ENCODE measurements at places on chromosomes 13 and 19.

- DNase-seq, result no peak
Measured at GRCh38 chr13:94479616-94480015, at the start of gene DCT. Gene DCT, minus strand, starts transcription at chr13:94479682. Its CDS starts 427 bp downstream, at chr13:94479255.

DNA sequence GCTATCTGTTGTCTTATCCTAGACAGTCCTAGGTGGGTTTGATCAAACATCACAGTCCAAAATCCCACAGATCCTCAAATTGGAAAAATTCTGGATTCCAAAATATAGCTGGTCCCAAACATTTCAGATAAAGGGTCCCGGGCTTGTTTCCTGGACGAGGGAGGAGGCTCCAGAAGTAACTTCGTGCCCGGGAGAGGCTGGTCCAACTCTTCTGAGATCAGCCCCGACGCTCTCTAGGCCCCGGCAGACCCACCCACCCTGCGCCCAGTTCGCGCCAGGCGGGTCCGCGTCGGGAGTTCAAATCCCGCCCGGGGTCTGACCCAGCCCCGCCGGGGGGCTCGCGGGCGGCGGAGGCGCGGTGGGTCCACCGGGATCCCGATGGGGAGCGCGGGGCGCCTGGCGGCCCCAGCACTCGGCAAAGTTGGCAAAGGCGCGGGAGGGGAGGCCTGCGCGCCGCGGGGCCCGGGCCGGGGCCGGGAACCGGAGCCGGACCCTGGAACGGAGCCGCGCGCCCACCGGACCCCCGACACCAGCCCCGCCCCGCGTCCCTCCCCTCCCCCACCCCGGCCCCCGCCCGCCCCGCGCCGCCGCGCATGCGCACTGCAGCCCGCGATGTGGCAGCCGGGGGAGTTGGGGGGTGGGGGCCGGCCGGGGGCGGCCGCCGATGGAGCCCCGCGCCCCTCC, 513 bp downstream of the MIER2 start:
- DNase-seq, result peak; percentile 63

GRCh38 chr19:34165295-34165738, 7.0 kb upstream of the LSM14A start:
- DNase-seq, result no peak

GRCh38 chr13:32107474-32107873, 75.9 kb downstream of the FRY start:
- no peak for DNase-seq

GRCh38 chr13:98405690-98406344, 171.1 kb downstream of the STK24 start:
- no peak for DNase-seq

GRCh38 chr13:77919246-77919920, 752 bp upstream of the EDNRB start:
- DNase-seq, result peak; percentile 45

DNA sequence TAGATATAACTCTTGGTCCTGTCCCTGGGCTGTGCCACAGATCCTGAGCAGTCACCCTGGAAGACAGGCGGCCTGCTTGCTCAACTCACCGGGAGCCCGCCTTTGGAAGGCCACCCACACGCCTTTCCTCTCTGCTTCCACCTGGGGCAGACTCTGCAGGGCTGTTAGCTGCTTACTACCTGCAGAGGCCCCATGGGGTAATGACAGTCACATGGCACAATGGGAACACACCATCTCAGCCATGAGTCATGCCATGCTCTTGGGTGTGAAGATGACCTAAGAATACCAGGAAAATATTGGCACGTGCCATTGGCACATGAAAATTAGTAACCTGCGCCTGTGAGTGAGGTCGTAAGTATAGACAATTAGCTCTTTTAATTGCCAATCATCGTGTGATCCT, 108.6 kb downstream of the COL4A2 start:
- DNase-seq, result no peak

- DNase-seq, result no peak
Measured at GRCh38 chr19:49952906-49953305, 8.1 kb downstream of the SIGLEC11 start.

DNA sequence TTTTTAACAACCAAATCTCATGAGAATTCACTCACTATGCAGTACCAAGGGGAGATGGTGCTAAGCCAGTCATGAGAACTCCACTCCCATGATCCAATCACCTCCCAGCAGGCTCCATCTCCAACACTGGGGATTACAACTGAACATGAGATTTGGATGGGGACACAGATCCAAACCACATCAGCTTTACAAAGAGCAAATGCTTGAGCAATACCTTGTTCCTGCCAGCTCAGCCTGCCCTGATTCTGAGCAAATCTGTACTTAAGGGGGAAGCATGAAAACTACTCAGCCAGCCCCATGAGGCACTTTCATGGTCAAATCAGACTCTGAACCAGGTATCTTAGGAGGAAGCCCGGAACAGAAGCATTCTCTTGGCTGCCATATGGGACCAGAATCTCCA, 259.9 kb downstream of the TBC1D4 start:
- DNase-seq, result peak; percentile 69

DNA sequence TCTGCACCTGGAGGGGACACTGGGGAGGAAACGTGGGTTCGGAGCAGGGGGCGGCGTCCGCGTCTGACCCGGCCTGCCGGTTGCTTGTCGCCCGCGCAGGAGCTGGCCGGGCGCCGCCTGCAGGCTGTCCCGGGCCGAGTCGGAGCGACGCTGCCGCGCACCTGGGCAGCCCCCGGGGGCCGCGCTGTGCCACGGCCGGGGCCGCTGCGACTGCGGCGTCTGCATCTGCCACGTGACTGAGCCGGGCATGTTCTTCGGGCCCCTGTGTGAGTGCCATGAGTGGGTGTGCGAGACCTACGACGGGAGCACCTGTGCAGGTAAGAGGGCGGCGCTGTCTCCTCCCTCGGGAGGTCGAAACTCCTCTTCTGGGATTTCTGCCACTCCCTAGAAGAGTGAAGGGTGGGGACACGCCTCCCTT, 1.3 kb downstream of the ITGBL1 start:
- peak; percentile 71 for DNase-seq

- no peak for DNase-seq
Measured at GRCh38 chr19:54253331-54254194, 3.5 kb downstream of the LILRB5 start.

GRCh38 chr19:11261971-11262839, at the start of gene DOCK6:
Gene DOCK6, minus strand, starts transcription at chr19:11262524. Its CDS starts 84 bp downstream, at chr19:11262440.
- DNase-seq, result peak; percentile 72

DNA sequence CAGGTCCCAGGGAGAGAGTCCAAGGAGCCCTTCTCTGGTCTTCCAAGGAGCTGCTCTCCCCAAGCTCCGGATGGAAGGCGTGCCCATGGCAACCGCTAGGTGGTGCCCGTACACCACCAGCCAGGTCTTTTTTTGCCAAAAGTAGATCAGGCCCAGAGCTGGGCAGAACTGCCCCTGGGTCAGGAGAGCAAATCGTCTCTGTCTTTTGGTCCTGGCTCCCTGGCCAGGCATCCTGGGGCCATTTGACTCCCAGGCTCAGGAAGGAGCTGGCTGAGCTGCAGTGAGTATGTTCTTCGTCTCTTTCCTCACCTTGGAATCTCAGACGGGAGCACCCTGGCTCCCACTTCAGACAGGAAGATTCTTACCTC, 24.6 kb upstream of the BCL3 start:
- DNase-seq, result peak; percentile 90

GRCh38 chr19:10228920-10229319, 2.2 kb downstream of the S1PR2 start:
- DNase-seq, result peak; percentile 79

- DNase-seq, result no peak
Measured at GRCh38 chr19:30719999-30720345, 347.8 kb downstream of the ZNF536 start.

GRCh38 chr19:406135-406781, 2.7 kb downstream of the C2CD4C start:
- DNase-seq, result no peak

DNA sequence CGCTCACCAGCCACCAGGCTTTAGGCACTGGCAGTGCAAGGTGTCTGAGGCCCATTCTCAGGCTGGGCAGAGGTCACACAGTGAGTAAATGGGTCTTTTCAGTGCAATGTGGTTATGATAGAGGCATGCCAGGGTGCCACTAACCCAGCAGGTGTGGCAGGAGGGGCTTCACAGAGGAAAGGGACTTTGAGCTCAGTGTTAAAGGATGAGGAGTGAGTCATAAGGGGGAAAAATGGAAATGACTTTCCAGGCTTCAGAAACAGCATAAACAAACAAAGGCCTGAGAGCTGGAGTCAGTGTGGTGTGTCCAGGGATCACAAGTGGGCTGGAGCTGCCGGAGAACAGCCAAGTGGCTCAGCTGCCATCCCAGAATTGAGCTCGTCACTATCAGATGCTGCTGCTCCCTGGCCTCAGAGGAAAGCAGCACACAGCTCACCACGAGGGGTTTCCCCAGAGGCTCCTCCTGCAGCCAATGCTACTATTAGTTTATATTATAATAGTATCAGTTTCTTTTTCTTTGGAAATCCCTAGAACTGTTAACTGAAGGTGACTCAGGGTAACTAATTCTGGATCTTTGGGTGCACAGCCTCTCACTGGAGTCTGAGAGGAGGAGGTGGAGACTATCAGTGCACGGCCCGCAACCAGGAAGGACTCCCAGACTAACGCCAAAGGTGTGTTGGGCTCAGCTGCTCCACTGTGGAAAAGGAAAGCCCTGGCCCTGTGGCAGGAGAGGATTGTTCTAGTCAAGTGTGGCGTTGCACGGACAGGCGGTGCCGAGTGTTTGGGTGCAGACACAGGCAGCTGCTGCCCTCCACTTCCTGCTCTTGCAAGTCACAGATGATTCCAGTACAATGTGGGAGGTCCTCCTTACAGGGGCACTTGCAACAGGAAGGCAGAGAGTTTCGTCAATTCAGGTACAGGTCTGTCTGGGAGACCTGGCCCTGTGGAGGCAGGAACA, 39.5 kb downstream of the DHRS12 start:
- peak; percentile 68 for DNase-seq

DNA sequence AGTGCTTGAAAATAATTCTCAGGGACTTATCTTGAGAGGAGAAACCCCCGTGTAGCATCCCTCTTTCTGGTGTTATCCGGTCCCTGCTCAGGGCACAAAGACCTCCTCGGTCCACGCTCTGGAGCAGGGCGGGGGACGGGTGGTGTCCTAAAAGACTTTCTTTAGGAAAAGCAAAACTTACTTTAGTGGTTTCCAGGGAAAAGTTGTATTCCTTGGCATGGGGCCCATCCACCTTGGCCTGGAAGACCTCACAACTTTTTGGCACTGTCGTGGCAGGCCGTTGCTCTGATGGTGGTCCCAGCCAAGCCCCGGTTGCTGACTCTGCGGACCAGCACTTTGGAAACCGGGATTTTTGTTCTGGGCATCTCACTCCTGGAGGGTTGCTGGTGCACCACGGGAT, 2.7 kb downstream of the AMER2 start:
- no peak for DNase-seq

- DNase-seq, result peak; percentile 91
Measured at GRCh38 chr19:38233740-38234251, 9.8 kb upstream of the DPF1 start.

- DNase-seq, result no peak
Measured at GRCh38 chr13:44140146-44140545, 233.5 kb upstream of the SERP2 start.

GRCh38 chr13:110124201-110124940, 182.6 kb downstream of the COL4A1 start:
- DNase-seq, result no peak

GRCh38 chr19:53960886-53961285, 1.9 kb upstream of the CACNG8 start:
- DNase-seq, result no peak

GRCh38 chr13:57056601-57057180, 84.0 kb upstream of the PRR20A start:
- DNase-seq, result no peak

GRCh38 chr19:17560205-17560595, 4.8 kb downstream of the COLGALT1 start:
- no peak for DNase-seq

DNA sequence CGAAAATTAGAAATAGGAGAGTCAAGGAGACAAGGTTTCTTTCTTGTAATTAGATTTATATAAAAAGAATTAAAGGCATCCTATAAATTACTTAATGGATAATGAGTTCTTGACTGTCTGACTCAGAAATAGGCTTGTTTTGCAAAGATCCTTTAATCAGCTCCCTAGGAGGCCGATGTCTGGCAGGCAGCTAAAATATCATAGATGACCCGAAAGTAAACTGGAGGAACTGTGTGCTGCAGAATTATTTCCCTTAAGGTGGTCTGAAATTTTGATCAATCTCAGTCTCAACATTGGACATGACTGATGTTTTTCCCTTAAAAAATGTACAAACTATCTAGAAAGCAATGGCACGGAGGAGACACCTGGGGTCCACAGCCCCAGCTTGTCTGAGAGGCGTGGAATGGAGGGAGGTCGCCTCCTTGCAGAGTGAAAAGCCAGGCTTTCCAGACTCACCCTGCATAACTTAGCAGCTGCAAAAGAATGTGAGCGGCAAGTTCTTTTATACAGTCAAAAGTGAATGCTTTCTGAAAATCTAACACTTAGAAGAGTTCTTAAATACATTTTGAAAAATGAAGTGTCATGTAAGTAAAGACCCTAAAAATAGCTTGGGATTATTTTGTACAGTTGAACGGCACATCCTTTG, 44.8 kb downstream of the MBNL2 start:
- DNase-seq, result no peak

- DNase-seq, result no peak
Measured at GRCh38 chr13:59247171-59247570, 916.6 kb downstream of the DIAPH3 start.

DNA sequence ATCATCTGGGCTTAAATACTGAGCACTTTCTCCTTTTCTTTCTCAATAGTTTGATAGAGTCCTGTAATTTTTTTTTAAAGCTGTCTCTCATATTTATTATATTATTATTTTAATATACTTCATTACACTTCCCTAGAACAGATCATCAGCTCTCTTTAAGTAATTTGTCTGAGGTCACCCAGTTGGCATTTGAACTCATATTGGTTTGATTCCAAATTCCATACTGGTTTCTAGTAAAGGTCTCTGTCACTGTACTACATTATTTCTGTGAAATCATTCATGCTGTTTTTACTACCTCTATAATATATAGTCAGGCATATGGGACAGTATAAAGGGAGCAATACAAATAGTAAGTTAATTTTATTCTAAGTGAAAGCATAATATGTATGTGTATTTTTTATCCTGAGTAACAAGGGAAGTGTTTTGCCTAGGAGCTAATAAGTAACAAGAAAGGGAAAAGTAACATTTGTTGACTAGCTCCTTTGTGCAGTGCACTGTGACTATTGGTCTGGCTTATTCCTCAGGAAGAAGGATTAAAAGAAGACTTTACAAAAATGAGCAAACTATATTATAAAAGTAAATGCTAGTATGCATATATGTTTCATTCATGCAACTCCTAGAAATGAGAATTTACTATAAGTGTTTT, 14.3 kb downstream of the LPAR6 start:
- DNase-seq, result no peak

GRCh38 chr13:67083519-67083918, 146.6 kb downstream of the PCDH9 start:
- DNase-seq, result no peak

GRCh38 chr13:102580552-102581169, 16.1 kb upstream of the TPP2 start:
- DNase-seq, result peak; percentile 92

- no peak for DNase-seq
Measured at GRCh38 chr19:42172261-42172660, 40.0 kb upstream of the POU2F2 start.

- peak; percentile 83 for DNase-seq
Measured at GRCh38 chr19:48738557-48739403, 1.6 kb downstream of the RASIP1 start.
